Activated CD4-positive, alpha-beta T cell treated with anti-CD3 and anti-CD28 coated beads, Interleukin-2, amount 10 ng/mL, durations not matched to agents 24 days and 14 days (primary cell): ENCODE measurements at places on chromosomes 2 and 18.

GRCh38 chr2:16656784-16657391 is 8.7 kb downstream of the CYRIA start:
- DNase-seq = no peak

- DNase-seq = no peak
Measured at GRCh38 chr2:236972491-236973342, 113.0 kb upstream of the COPS8 start.

DNA sequence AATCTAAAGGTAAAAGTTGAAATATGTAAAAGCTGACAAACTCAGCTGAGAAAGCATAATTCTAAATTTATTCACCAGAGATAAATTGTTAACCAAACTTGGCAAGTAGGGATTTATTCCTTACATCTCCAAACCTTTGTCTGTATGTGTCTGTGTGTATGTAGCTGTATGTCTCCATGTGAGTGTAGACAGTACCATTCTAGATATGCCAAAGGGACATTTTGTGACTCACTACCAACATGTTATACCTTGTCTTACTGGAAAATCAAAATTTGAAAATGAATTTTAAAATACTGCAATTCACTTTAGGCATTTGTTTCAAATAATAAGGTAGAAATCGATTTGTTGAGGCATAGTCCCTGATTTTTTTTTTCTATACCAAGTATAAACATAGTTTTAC is 102.1 kb downstream of the ABCA12 start:
- DNase-seq = no peak

DNA sequence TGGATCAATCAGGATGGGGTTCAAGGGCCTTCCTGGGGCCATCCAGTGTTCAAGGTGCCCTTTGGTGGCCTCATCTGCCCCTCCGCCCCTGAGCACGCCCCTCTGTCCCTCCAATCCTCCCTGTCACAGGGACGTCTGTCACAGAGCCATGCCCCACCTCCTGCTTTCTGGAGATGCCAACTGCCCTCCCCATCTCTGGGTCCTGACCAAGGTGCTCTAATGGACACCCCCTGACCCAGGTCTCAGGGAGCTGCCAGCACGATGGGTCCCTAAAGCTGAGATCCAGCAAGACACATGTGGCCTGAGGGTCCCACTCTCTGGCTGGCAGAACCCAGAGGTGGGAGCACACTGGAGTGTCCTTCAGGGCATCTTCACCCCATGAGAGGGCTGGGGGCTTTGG is 2.1 kb upstream of the TEKT4 start:
- DNase-seq = no peak

DNA sequence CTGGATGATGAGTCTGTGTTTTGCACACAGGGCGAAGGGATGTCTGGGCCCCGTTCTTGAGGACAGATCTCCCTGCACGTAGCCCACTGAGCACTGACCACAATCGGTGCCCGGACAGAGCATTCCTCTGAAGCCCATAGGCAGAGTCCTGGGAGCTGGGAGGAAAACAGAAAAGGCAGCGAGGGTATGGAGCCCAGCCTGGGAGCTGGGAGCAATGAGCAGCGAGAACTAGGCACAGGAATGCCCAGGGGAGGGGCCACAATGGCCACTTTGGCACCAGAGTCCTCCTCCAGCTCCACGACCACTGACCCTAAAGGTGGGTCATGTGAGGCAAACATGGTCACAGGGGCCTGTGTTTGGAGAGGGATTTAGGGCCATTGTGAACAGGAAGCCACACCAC is 333.9 kb downstream of the EIPR1 start:
- no peak for DNase-seq

GRCh38 chr2:180955101-180955500 is 25.3 kb upstream of the UBE2E3 start:
- no peak for DNase-seq

DNA sequence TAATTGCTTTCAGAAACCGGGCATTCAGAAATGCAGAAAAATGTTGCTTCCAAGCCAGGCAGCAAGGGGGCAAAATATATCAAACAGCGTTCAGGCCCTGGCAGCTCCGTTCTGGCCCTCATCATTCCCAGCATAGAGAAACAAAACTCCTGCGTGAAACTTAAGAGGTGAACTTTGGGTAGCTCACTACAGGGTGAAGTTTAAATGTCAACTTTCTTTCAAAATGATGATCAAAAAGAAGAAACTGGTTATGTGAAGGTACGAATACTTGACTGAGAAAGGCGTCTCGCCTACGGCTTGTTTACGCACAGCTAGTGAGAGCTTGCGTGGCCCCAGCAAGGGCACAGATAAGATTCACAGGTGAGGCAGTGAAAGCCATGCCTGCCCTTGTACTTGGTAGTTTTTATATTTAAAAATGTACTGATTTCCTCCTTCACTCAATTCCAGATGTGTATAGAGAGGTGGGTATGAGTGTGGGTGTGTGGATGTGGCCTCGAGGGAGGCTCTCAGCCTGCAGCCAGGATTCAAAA is 127.5 kb downstream of the NFATC1 start:
- peak; percentile 81 for DNase-seq

GRCh38 chr2:44801841-44802776 is 139.4 kb upstream of the SIX3 start:
- no peak for DNase-seq

GRCh38 chr18:26471027-26471426 is 77.3 kb downstream of the KCTD1 start:
- DNase-seq = no peak

GRCh38 chr2:26074676-26075075 is 40.8 kb downstream of the RAB10 start:
- no peak for DNase-seq

DNA sequence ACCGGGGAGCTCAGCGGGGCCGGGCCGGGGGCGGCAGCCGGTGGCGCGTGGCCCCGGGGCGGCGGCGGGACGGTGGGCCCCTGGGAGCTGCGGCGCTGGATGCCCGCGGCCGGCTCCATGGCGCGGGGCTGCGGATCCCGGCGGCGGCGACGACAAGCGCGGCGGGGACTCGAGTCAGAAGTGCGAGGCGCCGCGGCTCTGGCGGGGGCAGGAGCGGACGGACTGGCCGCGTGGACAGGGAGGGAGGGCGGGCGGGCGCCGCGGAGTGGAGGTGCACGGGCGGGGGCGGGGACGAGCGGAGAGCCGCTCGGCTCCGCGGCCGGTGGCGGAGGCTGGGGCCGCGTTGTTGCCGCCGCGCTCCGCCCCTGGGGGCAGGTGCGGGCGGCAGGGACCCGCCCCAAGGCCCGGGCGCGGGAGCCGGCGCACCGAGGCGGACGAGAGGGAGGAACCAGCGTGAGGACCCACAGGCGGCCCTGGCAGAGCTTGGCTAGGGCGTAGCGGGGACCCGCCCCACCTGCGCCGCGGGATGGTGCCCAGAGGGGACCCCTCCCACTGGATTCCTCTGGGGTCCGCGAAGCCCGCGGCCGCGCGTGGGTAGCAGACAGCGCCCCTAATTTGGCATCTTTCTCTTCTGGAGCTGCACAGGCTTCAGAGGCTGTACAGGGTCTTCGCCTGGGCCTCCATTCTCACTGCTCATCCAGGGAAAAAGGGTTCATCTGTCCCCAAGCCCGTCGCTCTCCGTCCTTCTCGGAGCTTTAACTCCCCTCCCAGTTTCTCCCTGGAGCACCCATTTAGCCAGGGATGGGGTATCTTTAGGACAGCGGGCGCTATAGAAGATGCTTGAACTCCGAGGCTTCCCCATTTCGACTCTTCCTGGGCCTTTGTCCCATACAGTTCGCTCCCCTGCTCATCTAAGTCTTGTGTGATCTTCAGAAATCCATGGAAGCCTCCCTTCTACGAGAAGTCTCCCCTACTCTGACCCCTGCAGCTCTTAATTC is at the start of gene TMEM163:
Gene TMEM163 (minus strand): TSS at position 184 of the 998 bp plus-strand sequence.
- DNase-seq = peak; percentile 76
